ENCODE measurements at places on chromosomes 5 and 9.

DNA sequence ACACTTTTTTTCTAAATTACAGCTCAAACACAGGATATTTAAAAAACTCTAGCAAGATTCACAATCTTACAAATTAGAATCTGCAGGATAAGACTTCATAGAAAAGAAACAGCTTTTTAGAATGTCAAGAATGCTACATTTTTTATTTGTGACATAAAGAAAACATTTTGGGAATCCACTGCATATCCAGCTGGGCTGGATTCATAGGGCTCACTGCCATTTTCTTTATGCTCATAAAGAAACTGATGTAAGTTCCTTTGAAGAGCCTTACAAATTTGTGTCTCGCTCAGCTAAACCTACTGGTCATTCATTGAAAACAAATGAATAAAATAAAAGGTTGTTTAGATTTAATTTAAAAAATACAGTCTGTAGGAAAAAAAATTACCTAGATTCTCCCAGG, 332.3 kb downstream of the TRPM3 start:
- DNase-seq = no peak

- peak; percentile 89 for DNase-seq
Observed at GRCh38 chr5:151223447-151224264, at the start of gene CCDC69. TSS of gene CCDC69 (minus strand) at chr5:151224092. CDS start at chr5:151223970, 122 bp downstream.

GRCh38 chr5:33439905-33440481, 772 bp upstream of the TARS1 start:
- peak; percentile 8 for DNase-seq

- no peak for DNase-seq
Observed at GRCh38 chr9:13281356-13282016, 2.0 kb upstream of the MPDZ start.

DNA sequence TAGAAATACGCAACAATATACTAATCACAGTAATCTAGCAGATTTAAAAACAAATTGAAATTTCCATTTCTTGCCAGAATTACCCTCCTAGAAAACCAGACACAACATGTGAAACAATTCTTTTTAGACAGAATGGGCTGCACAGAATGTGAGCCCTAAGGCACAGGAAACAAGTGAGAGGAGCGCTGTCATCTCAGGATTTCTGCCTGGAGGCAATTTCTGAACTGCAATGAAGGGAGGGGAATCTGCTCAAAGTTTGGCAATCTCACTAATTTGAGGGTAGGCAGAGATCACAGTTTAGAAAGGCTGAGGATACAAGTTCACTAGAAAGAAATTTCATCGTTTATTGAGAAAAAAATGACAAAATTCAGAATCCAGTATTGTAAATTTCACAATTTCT, 70.3 kb downstream of the INIP start:
- DNase-seq = no peak

GRCh38 chr5:81879936-81880335, 91.9 kb upstream of the ATG10 start:
- DNase-seq = no peak

- DNase-seq = no peak
Observed at GRCh38 chr9:72333709-72334108, 31.3 kb downstream of the ZFAND5 start.

GRCh38 chr9:13990331-13990730, 323.6 kb downstream of the NFIB start:
- no peak for DNase-seq

GRCh38 chr5:132528866-132529634, 14.3 kb downstream of the IL5 start:
- no peak for DNase-seq

DNA sequence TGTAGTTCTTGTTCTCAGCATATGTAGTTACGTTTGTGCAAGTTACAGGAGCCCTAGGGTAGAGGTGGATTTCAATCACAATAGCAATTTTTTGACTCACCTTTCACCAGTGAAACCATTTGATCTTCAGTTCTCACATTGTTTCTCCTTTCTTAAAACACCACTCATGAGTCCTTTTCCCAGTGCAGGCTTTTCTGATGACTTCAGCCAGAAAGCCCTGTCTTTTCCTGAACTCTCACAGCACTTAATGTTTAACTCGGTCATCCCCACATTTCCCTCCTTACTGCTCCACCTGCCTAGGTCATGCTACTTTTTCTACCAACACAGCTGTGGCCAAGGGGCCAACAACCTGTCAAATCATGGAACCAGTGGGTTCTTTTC, 37.9 kb downstream of the ARHGEF28 start:
- DNase-seq = no peak

DNA sequence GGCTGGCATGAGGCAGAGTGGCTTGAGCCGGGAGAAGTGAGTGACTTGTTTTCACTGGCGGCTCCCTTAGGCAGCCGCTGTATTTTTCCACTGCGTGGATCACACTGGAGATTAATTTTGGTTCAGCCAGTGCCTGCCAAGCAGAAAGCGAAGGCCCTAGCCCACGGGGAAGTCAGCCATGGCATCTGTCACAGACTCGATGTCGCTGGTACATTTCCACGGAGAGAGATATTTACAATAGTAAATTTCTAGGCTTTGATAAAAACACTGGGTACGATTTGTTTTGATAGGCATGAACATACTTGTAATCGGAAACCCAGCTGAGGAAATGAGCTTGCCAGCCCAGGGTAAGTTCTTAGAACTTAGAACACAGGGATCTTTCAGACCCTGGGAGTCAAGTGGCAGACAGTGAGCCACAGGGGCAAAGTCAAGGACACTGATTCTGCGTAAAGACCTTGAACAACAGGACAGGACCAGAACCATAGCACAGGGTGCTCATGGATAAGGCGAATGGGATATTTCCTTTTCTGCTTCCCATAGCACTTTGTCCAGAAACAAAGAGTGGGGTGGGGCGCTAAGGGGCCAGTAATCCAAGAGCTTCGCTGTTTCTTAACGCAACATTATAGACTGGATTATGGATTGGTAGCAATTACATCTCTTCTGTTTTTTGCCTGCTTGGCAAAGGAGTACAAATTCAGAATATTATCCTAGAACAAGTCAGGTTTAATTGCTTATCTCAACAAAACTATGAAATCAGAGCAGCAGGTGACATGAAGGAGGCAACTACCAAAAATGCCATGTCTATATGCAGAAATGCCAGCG, 4.5 kb downstream of the DUSP1 start:
- DNase-seq = no peak

DNA sequence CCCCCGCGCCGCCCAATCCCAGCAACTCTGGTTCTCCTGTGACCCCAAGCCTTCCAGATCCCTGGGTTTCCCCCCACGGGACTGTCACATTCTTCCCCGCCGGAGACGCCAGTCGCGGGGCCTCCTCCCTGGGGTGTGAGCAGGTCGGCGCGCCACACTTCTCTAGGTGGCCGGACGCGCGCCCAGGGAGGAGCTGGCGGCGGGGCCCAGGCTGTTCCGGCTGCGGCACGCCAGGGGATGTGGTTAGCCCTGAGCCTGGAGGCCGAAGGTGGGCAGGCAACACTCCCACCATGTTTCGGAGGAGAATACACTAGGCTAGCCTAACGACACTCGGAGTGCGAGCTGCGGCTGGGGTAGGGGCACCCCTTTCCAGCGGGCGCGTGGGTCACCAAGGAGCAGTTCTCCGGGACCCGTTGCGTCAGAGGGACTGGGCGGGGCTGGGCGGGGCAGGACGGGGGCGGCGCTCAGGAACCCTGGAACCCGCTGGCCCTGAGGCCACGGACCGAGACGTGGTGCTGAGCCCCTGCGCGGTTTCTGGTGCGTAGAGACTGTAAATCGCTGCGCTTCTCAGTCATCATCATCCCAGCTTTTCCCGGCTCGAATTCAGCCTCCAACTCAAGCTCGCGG, at the start of gene SLC27A6:
SLC27A6 (plus strand) TSS at position 478 of the 627 bp plus-strand sequence. CDS start 650 bp downstream, outside the sequence.
- peak; percentile 80 for DNase-seq

- DNase-seq = no peak
Observed at GRCh38 chr5:20605732-20606525, 617.9 kb upstream of the CDH18 start.

- no peak for DNase-seq
Observed at GRCh38 chr9:111633389-111633736, 2.2 kb downstream of the DNAJC25 start.

GRCh38 chr5:33641744-33642505, 201.2 kb downstream of the TARS1 start:
- DNase-seq = no peak

- DNase-seq = no peak
Observed at GRCh38 chr5:39951070-39951469, 526.3 kb upstream of the DAB2 start.

DNA sequence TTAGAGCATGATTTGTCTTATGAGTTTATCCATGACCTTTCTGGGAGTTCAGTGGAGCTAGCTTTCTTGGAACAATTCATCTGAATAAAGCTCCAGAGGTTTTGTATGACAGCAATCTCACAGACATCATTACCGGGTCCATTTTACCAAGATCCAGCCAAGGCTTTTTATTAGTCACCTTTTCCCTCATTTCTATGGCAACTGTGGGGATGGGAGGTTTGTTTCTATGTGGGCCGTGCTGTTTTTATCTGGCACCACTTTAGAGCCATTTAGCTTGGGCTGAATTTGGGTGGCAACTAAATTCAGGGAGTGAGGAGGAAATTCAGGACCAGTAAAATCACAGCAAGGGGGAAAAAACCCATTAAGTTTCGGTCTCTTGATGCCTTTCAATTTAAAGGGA, 245.7 kb downstream of the NSG2 start:
- no peak for DNase-seq

- no peak for DNase-seq
Observed at GRCh38 chr5:176570044-176570443, 20.9 kb downstream of the CDHR2 start.

- no peak for DNase-seq
Observed at GRCh38 chr9:98942906-98943681, 613 bp upstream of the COL15A1 start.

DNA sequence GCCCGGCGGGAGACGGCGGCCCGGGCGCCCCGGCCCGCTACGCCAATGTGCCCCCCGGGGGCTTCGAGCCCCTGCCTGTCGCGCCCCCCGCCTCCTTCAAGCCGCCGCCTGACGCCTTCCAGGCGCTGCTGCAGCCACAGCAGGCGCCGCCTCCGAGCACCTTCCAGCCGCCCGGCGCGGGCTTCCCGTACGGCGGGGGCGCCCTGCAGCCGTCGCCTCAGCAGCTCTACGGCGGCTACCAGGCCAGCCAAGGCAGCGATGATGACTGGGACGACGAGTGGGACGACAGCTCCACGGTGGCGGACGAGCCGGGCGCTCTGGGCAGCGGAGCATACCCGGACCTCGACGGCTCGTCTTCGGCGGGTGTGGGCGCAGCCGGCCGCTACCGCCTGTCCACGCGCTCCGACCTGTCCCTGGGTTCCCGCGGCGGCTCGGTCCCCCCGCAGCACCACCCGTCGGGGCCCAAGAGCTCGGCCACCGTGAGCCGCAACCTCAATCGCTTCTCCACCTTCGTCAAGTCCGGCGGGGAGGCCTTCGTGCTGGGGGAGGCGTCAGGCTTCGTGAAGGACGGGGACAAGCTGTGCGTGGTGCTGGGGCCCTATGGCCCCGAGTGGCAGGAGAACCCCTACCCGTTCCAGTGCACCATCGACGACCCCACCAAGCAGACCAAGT, 723 bp downstream of the SNX18 start:
- peak; percentile 52 for DNase-seq

GRCh38 chr5:52925001-52925400, 64.2 kb upstream of the ITGA2 start:
- no peak for DNase-seq

DNA sequence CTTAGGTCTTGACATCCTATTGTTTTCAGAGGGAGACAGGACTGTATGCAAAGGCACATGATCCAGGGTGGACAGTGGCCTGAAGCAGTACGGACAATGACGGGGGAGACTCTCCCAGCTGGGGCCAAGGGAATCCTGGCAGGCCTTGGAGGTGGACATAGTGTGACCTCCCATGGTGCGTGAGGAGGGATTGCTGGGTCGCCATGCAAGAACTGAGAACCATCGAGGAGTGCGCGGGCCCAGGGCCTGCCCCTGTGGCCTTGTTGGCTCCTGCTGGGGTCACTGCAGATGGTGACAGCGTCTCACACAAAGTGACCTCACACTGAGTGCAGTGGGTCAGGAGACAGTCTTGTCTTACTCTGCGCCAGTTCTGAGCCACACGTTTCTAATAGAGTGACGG, 192.4 kb downstream of the GADD45G start:
- DNase-seq = no peak

DNA sequence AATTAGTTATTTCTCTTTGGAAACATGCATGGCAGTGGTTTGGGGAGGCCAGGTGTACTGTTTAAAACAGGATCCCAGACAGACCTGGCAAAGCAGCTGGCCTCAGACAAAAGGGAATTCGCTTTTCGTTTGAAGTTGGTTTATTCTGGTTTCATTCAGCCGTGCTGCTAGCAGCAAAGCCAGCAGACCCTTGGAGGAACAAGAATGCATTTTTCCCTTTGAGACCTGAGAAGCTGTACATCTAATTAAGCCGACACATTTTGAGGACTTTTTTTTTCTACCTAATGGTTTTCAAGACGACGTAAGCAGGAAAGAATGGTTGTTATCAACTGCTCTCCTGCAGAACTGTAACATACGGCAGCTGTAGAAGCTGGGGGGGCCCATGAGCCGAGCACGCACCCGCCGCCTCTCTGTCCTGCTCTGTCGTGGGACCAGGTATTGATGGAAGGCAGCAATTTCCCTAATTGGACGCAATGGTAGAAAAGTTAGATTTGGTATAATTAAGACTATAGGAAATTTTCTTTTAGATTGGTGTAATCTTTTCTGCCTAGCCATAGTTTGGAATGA, 13.6 kb downstream of the PLEKHG4B start:
- DNase-seq = no peak

GRCh38 chr9:94145640-94146039, 61.4 kb downstream of the PTPDC1 start:
- DNase-seq = no peak

DNA sequence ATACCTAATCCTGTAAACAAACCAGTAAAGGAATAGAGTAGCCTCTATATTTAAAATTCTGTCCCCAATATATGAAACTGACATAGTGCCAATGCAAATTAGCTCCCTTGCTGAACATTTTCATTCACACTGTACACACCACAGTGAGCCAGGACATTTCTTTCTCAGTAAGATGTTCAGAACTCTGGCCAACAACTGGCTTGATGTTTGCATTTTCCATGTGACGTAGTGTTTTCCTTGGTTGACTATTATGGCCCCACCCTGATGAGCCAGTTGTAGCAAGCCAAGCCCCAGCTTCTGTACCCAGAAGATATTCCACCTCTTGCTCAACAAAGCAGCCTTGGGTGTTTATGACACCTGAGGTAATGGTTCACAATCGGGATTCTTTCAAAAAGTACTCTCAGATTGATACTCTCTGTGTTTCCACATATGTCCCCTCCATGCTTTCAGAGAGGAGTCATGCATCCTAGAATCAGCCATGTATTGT, 17.7 kb upstream of the ANXA1 start:
- DNase-seq = no peak

DNA sequence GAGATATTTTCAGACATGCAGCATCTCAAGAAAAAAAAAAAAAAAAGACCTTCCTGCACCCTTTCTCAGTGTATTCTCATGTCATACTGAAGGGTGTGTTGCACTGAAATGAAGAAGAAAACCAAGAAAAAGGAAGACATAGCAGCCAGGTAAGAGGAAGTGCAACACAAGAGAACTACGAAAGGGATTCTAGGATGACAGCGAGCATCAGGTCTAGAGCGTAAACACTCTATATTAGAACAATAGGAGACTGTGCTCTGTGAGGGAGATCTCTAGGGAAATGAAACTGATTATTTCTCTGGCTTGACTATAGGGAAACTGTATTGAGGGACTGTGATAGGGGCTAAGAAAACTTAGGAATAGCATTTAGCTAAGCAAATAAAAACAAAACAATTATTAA, 30.0 kb downstream of the BTF3 start:
- no peak for DNase-seq

GRCh38 chr5:130198927-130199326, 294.7 kb downstream of the CHSY3 start:
- DNase-seq = peak; percentile 39
